Type B pancreatic cell (in vitro differentiated cells): ENCODE measurements at places on chromosomes 16 and 17. TPM values are rescaled to one million over a fixed set of nuclear protein-coding genes. Genes with fewer than 3 reads are reported as not detected.
A peak's percentile ranks its signal among the peaks of the same experiment; 100 is the strongest.

DNA sequence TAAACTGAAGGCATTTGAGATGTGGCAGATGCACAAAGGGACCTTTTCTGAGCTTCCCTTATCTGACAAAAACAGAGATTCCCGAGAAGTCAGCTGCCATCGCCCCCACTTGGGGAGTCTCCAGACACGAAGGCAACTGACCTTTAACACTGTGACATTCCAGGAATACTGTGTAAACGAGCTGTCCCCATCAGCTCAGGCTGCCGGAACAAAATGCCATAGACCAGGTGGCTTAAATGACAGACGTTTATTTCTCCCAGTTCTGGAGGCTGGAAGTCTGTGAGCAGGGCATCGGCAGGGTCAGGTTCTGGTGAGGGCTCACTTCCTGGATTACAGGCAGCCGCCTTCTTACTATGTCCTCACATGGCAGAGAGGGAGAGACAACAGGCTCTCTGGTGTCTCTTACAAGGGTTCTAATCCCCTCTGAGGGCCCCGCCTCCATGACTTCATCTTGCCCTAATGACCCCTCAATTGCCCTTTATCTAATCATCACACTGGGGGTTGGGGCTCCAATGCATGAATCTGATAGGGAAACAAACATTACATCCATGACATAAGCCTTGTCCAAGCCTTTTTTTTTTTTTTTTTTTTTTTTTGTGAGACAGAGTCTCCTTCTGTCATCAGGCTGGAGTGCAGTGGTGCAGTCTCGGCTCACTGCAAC is 178.5 kb upstream of the RPL38 start:
- H3K27ac ChIP-seq, result peak overlapping the region; percentile 30
- H3K4me3 ChIP-seq, result no peak overlapping the region
- peaks cover 31% of the 10 kb centered on the region for H3K4me1 ChIP-seq
- DNase-seq, result no peak
- H3K27me3 ChIP-seq, result peaks cover 4% of the 10 kb centered on the region

Gene SRCIN1
- 8.3 and 11.9 TPM in 2 replicates for total RNA-seq

DNA sequence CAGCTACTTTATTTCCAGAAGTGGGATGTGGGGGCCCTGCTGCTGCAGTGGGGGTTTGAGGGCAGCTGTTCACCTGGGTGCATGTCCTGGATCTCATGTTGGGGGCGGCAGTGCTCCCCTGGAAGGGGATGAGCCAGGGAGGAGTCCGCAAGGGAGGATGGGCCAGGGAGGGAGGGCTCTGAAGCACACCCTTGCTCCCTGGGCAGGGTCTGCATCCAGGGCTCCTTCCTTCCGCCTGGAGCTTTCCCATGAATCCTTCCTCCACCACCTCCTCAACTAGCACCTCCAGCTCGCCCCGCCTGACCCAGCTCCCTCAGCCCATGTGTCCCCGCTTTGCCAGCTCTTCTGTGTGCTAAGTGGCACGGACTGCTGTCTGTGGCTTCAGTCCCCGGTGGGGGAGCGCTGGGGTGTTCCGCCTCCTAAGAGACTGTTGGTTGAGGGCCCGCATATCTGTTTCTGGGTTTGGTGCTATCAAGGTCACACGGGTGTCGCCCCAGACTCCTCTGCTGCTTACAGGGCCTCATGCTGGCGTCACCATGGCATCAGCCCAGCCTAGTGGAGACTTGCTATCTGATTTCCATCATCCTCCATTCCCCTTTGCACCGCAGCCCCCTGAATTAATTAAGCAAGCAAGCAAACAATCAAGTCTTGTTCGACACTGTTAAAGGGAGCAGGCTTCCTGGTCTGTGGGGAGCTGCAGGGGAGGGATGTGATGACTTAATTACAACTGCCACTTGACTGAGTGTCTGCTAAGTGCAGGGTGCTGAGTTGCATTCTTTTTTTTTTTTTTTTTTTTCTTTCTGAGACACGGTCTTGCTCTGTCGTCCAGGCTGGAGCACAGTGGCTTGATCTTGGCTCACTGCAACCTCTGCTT is 71.8 kb downstream of the PRKCA start:
- no peak for DNase-seq
- peaks cover 22% of the 10 kb centered on the region for H3K4me1 ChIP-seq
- H3K27me3 ChIP-seq, result peaks cover 4% of the 10 kb centered on the region

- H3K4me3 ChIP-seq, result no peak overlapping the region
- DNase-seq, result no peak
- no peaks in the 10 kb centered on the region for H3K4me1 ChIP-seq
- H3K36me3 ChIP-seq, result peaks cover 19% of the 10 kb centered on the region
Measured at GRCh38 chr16:23071196-23072083, 77.8 kb downstream of the USP31 start.

Gene CACNG1
- total RNA-seq, result 0.24 and 0.29 TPM in 2 replicates

DNA sequence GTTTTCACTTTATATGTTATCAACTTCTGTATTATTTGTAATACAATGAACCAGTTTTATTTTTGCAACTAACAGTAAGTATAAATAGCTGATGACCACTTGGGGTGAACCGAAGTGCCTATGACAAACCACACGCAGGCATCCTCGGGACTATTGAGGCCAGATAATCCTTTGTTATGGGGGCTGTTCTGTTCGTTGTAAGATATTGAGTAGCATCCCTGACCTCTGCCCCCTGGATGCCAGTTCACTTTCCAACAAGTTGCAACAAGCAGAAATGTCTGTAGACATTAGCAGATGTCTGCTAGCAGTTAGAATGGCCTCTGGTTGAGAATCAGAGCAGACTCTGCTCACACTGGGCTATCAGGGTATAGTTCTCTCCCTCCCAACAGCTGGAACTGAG is 277.0 kb downstream of the WWOX start:
- no peak overlapping the region for H3K27ac ChIP-seq
- no peak for DNase-seq
- H3K27me3 ChIP-seq, result no peaks in the 10 kb centered on the region
- no peak overlapping the region for H3K4me3 ChIP-seq
- peaks cover 11% of the 10 kb centered on the region for H3K4me1 ChIP-seq
- H3K36me3 ChIP-seq, result no peaks in the 10 kb centered on the region

GRCh38 chr17:57855391-57856035 is 5.7 kb upstream of the MRPS23 start:
- H3K27me3 ChIP-seq, result peaks cover 6% of the 10 kb centered on the region
- H3K27ac ChIP-seq, result no peak overlapping the region

Gene ADAT1
- 39.6 and 51.9 TPM in 2 replicates for total RNA-seq

DNA sequence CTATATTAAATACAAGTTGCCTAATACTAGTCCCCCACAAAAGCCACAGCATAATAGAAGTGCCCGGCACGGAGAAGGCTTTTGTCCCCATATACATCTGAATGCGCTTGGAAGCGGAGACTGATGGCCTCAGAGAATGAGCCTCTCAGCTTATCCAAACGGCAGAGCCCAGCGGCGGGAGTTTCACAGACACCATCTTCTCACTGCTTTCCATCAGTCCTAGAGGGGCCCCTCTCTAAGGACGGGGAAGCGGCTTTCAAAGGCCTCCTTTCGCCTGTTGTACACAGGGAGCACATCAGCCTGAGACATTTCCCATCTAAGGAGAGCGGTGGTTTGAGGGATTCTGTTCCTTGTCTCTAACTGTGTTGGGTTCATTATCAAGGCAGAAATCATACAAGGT is 16.9 kb downstream of the NXN start:
- DNase-seq, result no peak
- no peaks in the 10 kb centered on the region for H3K27me3 ChIP-seq
- H3K36me3 ChIP-seq, result peaks cover 12% of the 10 kb centered on the region
- peak overlapping the region; percentile 70 for H3K27ac ChIP-seq
- H3K4me3 ChIP-seq, result peak overlapping the region; percentile 57

DNA sequence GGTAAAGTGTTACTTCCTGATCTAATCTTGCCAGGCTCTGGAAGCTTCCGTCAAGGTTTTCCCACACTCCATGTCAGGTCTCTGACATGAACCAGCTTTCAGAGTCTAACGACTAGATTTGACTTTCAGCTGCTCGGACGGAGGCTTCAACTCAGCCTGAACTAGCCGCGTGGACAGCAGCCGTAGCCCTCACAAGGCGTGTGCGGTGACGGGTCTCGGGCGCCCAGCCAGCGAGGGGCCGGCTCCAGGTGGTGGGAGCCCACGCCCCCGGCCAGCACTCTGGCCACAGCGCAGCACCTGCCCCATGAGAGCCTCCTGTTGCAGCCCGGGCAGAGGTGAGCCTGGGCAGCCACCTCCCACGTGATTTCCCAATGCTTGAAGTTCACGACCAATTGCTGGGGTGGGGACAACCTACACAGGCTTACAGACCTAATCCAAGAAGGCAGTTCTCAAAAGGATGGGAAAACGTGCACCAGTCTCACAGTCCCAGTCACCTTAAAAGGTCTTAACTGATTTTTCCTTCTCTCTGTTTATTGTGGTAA is 45.5 kb downstream of the TBC1D16 start:
- H3K27ac ChIP-seq, result no peak overlapping the region
- no peak for DNase-seq
- no peak overlapping the region for H3K4me3 ChIP-seq
- H3K27me3 ChIP-seq, result no peaks in the 10 kb centered on the region
- H3K4me1 ChIP-seq, result peaks cover 61% of the 10 kb centered on the region

Gene STH
- not detected in 2 replicates for total RNA-seq
